NCI-H1048 (cell line): ENCODE measurements at places on chromosomes 2 and 18.

DNA sequence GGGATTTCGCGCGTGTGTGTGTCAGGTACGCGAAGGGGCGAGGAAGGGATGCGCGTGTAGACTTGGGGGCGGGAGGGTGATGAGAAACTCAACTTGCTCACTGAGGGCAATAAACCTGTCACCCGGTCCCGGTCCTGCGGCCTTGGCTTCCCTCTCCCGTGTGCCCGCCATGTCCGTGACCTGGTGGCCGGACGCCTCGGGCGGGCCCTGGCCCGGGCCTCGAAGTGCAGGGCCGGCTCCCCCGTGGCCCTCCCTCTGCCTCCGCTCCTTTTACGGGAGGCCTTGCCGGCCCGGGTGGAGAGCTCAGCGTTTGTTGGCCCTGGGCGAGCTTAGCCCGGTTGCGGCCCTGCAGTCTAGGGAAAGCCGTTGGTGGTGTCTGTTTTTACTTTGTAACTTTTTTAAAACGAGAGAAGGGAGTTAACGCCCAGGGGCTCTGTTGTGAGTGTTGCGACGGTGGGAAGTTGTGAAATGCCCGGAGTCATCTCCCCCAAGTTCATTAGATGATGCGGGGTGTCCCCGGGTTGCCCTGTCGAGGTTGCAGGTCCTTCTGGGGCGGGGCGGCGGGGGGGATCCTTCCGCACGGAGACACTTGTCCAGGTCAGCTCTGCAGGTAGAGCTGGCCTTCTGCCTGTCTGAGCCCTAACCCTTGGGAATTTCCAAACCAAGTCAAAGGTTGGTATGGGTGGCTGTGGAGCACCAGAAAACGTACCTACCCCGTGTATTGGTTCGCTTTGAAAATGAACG is 883 bp downstream of the SMCHD1 start:
- no peak for DNase-seq

- DNase-seq, result no peak
Observed at GRCh38 chr2:223894968-223895367, 50.2 kb downstream of the WDFY1 start.

GRCh38 chr2:174503161-174503809 is 16.5 kb upstream of the GPR155 start:
- no peak for DNase-seq

- DNase-seq, result no peak
Observed at GRCh38 chr2:108640731-108641130, 78.6 kb upstream of the RANBP2 start.

GRCh38 chr2:181656450-181657291 is at the start of gene CERKL:
CERKL (minus strand) TSS chr2:181657105; CDS start chr2:181657006, 99 bp downstream.
- no peak for DNase-seq

DNA sequence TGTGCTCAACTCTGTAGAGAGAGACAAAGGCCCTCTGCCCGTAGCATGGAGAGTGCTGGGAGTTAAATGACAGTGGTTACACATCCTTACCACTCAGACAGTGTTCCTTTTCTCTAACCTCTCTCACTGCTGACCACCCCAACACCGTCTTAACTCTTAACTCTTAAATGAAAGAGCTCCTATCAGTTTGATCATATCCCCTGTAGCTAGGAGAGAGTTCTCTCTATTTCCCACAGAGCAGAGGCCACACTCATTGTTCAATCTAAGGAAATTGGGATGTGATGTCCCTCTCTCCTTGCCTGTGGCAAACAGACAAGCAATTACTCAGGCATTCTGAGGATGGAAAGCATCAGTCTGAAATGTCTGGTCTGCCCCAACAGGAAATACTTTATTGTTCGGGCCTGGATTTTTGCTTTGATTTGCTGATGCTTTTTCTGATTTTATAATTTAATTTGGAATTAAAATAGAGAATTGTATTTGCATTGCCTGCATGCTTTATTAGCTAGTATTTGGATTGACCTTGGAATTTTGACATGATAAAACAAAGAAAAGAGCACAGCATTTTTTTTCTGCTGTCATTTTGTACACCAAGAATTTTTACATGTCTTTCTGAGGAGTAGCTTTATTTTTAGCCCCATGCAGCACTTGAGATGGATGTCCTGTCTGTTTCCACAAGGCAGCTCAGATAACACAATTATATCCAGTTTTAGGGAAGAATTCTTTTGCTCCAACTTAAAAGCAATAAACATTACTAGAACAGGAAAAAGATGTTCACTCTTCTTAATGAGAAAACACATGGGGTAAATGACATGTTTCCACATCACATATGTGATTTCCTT is 27.7 kb upstream of the IER3IP1 start:
- DNase-seq, result no peak

DNA sequence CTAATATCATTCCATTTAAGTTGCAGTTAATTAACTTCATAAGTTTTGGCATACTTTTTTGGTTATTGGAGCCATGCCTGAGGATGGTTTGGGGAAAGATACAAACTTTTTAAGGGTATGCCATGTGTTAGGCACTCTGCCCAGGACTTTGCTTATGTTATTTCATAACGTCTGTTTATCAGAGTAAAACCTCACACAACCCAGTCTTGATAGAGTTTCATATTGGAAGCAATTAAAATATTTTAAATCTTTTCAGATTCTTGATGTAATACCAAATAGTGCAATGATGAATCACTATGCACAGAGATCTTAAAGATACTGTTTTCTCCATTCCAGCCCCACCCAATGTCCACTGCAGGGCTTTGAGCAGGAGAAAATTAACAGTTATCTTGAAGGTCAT is 529.1 kb upstream of the HNMT start:
- no peak for DNase-seq

DNA sequence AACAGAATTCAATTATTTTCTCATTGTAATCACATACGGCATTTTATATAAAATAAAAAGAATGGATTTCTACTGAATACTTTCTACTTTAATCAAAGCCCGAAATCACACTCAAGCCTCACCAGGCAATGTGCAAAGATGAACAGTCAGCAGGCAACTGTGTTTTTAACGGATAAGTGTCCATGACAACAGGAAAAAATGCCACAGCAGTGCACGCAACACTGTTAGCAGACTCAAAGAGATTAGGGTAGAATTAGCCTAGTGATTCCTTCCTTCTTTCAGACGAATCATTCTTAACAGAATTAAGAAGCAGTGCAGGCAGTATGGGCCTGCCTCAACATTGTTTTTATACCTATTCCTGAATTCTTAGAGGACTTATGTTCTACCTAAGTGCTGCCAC is 135.6 kb downstream of the CDH2 start:
- DNase-seq, result no peak

GRCh38 chr18:32542221-32542798 is 71.6 kb upstream of the GAREM1 start:
- DNase-seq, result no peak

DNA sequence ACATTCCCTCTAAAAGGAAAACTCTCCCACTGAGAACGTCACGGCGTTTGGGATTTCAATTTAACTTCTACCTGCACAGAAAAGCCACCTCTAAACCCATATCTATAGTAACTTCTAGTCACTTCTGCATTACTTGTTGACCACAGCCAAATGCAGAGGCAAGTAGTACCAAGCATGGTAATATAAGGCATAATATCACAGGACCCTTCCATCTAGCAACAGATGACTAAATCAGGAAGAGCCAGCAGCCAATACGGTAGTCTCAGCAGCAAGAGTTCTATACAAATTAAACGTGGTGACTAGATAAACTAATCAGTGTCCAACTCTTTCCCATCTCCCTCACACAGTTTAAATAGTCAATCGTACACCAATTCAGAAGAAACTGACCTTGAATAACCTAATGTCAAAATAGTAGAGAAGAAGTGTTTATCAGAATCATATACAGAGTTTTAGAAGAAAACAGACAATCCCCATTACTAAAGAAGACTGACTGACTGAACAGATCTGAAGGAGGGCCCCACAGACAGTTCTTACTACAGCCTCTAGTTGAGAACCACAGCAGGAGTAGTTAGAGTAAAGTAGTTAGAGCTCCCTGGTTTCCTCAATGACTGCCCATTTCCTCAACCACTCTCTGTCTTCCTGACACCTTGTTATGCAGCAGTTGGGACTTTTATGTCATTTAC is 30.0 kb downstream of the MEMO1 start:
- DNase-seq, result no peak
